ENCODE measurements at places on chromosomes 3 and 15.

GRCh38 chr15:55774113-55774970 lies 31.4 kb upstream of the PRTG start:
- no peaks in the 10 kb centered on the region for H3K27me3 ChIP-seq
- DNase-seq = no peak
- no peaks in the 10 kb centered on the region for H3K4me1 ChIP-seq

DNA sequence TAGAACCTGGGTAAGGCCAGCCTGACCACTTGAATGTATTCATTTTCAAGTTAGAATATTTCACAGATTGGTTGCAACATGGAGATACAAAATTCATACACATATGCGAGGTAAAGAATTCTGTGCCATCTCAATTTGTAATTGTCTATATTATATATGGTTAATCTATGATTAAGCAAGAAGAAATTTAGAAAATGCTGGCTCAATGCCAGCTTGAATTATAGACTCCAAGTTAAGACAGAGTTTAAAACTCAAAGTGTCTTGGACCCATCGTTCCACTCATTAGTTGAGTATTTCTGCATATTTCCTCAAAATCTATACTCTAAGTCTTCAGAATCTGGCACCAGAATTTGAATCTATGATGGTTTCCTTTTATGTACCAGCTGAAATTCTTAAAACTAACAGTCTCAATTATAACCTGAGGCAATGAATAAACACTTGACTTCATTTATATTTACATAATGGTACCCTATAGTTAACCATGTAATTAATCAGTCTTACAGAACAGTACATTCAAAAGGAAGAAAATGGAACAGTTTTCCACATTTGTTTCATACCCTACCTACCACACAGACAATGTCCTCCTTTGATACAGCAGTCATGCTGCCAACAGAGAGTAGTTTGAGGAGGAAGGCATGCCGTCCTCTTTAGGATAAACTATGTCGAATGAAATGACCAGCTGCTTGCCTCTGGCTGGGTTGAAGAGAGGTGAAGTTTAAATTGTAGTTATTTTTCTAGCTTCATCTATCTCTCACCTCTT lies 95.7 kb downstream of the CD47 start:
- H3K36me3 ChIP-seq = no peaks in the 10 kb centered on the region
- H3K4me1 ChIP-seq = no peaks in the 10 kb centered on the region
- H3K27me3 ChIP-seq = no peaks in the 10 kb centered on the region
- no peak overlapping the region for H3K4me3 ChIP-seq
- no peak overlapping the region for H3K27ac ChIP-seq

DNA sequence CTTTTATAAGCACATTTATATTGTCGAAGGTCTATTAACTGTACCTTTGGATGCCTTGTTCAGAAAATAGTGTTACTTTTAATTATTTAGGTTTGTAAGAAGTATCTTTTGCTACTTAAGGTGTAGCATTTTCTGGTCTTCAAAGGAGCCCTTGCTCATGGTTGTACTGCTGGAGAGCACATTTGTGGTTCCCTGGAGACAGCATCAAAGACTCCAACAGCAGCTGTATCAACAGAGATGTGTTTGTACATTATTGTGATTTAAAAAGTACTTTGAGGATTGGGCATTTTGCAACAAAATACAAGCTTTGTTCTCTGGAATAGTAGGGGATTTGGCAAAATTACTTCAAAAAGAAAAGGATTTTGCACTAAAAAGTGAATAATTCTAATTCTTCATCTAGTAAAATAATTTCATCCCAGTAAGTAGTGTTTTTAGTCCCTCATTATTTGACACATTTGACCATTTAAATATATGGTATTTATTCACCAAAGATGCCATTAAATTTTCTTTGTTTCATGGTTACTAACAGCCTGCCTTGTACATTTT lies 16.5 kb downstream of the TBC1D23 start:
- H3K36me3 ChIP-seq = peaks cover 5% of the 10 kb centered on the region
- peaks cover 4% of the 10 kb centered on the region for H3K4me1 ChIP-seq
- peak overlapping the region; percentile 31 for H3K27ac ChIP-seq
- H3K27me3 ChIP-seq = no peaks in the 10 kb centered on the region

DNA sequence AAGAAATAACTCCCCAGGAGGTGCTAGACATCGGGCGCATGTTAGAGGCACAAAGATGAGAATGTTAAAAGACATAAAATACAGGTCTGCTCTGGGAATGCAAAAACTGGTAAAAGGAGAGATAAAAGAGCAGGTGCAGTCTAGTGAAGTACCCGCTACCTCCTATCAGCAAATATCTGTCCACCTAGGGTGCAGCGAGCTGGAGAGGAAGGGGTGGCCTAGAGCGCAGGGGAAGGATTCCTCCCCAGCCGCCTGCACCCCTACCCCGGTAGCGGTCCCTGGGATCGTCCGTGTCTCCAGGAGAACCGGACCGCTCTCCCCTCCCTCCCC lies 237 bp upstream of the ZNF662 start:
- H3K4me3 ChIP-seq = peak overlapping the region; percentile 55
- peaks cover 24% of the 10 kb centered on the region for H3K36me3 ChIP-seq

All from spinal cord (tissue), 10 donors.